Astrocyte of the hippocampus (primary cell): ENCODE measurements at places on chromosomes 16 and 17.

GRCh38 chr16:74769586-74770190 lies 4.9 kb downstream of the FA2H start:
- DNase-seq = no peak

DNA sequence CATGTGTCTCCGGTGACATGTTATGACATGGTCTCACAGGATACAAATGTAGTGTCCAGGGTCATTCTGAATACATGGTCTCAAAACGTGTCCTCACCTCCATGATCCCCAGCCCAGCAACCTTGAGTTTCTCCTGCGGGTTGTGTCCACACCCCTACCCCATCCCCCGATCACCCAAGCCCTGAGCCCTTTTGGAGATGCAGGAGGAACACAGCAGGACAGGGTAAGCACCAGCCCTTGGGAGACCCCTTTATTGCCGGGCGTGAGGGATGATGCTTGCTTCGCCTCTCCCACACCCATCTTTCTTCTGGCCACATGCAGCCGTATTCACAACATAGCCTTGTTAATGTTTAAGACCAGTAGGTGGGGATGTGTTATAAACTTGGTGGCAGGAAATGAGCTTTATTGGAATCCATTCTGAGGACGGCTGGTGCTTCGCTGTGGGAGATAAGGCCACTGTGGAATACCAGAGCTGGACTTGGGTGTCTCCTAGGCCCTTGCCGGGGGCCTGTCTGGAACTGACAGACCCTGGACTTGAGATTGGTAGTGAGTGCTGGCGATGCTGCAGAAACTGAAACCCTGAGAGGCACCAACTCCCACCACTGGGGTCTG lies 5.5 kb downstream of the TMEM132E start:
- peak; percentile 7 for DNase-seq

GRCh38 chr17:4407216-4407615 lies 26.5 kb upstream of the SPNS3 start:
- DNase-seq = no peak

DNA sequence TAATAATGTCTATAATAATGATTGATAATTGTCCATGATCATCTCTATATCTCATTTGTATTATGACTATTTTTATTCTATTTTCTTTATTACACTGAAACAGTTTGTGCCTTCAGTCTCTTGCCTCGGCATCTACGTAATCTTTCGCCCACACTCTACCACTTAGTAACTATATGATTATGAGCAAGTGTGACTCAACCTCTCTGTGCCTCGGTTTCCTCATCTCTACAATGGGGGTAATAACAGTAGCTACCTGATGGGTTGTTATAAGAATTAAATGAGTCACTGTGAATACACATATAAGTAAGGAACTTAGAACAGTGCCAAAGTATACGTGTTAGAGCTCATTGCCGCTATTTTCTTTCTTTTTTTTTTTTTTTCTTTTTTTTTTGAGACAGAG lies 3.7 kb upstream of the SLC16A11 start:
- DNase-seq = no peak

GRCh38 chr17:13200671-13201070 lies 182.8 kb upstream of the ELAC2 start:
- peak; percentile 2 for DNase-seq

DNA sequence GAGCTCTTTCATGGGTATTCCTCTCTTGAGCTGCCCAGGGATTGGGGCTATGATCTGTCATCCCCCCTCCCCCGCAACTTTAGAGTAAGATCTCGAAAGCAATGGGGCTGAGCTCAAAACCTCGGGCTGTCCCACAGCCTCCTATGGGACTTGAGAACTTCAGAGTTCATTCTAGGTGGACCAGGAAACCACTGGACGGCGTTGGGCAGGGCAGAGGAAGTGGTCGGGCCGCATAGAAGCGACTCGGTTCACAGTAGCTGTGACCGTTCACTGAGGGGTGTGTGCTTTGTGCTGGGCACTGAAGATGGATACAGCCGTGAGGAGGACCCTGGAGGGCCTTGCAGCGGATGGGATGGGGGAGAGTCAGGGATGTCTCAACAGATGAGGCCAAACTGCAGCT lies 292.0 kb downstream of the CPPED1 start:
- no peak for DNase-seq

DNA sequence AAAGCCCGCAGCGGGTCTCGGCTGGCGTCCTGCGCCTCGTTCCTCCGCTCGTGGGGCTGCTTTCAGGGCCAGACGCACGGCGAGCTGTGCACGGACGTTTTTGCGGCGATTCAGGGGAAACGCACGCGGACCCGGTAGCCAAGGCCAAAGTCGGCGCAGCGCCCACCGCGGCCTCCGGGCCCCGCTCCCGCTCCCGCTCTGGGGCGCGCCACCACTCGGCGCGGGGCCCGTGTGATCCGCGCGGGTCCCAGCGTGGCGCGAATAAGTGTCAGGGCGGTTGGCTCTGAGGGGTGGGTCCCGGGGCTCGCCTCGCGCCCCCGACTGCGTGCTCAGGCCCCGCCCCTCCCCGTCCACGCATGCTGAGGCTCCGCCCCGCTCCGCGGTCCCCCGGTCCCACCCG lies 694 bp upstream of the TBCD start:
- no peak for DNase-seq

GRCh38 chr16:87434146-87434667 lies 42.1 kb downstream of the MAP1LC3B start:
- DNase-seq = no peak

GRCh38 chr16:82874271-82874670 lies 247.5 kb downstream of the CDH13 start:
- DNase-seq = no peak

- DNase-seq = peak; percentile 79
Measured at GRCh38 chr16:84687715-84688114, 12.1 kb upstream of the USP10 start.

DNA sequence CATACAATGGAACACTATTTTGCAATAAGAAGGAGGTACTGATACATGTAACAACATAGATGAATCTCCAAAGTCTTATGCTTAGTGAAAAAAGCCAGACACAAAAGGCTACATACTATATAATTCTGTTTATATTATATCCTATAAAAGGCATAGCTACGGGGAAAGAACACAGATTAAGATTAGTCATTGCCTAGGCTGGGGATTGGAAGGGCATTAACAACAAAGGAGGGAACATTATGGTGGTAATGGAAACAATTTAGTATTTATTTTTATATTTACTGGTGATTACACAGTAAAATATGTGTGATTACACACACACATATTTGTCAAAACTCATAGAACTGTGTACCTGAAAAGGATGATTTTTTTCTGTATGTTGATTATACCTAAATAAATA lies 278.1 kb downstream of the ZFHX3 start:
- no peak for DNase-seq

DNA sequence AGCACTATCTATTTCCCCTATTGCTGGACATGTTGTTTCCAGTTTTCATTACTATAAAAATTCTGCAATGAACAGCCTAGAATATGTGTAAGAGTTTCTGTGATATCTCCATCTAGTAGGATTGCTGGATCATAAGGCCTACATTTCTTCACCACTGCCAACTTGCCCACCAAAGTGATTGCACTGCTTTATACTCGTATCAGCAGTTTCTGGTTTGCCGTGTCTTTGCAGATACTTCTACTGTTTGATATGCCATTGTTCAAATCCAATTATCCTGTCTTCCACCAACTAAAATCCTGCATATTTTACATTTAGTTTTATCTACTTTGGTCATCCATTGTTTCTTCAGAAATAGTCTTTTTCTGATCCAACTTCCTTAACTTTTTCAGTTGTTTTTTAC lies 21.1 kb downstream of the CEP95 start:
- no peak for DNase-seq

DNA sequence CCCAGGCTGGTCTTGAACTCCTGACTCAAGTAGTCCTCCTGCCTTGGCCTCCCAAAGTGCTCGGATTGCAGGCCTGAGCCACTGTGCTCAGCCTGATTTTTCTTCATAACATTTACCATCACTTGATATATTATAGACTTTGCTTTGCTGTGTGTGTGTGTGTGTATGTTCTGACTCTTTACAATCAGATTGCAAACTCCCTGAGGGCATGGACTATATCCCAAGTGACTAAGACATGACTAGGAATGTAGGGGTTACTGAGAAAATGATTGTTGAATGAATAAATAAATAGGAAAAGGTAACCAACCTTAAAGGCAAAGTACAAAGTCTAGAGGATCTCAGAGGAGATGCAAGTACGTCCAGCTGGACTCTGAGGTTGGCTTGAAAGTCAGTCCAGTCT lies 9.6 kb upstream of the OR2C1 start:
- no peak for DNase-seq

DNA sequence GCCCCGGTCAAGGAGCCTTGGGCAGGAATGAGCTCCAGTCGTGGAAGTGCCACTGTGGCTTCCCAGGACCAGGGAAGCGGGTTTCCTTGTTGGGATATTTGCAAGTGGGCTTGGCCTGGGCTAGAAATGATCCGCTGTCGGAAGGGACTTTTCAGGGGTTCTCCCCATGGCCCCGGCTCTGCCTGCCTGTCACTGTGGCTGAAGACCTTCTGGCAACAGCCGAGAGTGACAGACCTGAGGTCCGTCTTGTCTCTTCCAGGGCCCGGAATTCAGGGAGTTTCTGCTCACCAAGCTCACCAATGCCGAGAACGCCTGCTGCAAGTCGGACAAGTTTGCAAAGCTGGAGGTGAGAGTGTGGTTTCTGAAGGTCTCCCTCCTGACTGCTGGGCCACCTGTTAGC lies 57.7 kb downstream of the OR1D5 start:
- no peak for DNase-seq

DNA sequence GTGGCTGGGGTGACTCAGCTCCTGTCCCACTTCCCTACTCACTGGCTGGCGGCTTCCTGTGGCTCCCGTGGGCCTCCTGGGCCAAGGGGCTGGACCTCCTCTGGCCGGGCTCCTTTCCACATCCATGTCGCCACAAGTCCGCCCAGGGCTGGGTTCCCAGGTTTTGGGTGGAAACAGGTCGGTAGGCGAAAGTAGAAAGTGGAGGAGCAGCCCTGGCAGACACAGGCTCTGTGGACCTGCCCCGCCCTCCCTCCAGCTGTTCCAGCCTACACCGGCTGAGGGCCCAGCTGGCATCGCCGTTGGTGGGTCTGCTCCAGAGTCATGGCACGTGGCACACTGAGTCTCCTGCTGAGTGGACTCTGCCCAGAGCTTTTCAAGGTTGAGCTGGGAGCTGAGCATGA lies 28.7 kb downstream of the GSE1 start:
- DNase-seq = peak; percentile 47

DNA sequence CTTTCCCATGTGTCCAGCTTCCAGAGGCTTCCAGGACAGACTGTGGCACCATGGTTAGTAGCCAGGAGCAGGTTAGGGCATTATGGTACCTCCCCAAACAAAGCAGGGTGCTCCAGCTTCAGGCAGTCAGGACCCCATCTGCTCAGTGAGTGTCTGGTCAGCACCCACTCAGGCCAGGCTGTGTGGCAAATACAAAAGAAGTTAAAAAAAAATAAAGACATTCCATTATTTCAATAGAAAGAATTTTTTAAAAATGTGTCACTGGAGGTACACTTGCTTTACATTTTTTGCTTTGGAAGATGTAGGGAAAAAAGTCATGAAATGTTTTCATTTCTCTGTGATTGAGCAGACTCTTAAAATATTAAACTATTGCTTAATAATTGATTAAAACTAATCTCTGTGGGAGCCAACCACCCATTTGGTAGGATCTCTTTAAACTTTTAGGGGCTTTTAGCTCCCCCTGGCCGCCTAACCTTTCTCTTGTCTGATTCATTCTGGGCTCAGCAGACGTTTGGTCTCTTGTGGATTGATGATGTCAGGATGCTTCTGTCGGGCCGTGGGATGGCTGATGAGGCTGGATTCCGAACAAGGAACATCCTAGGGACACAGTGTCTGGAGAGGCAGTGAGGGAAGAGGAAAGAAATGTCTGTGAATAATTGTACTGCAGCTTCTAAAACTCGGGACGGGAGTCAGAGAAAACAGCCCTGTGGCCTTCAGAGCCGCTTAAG lies 28.4 kb upstream of the NPTX1 start:
- peak; percentile 79 for DNase-seq

- DNase-seq = no peak
Measured at GRCh38 chr17:34126496-34126895, 128.6 kb upstream of the CCL2 start.
